SK-N-SH treated with all-trans-retinoic acid at 6 μM for 48 hours (cell line): ENCODE measurements at places on chromosomes 1 and 21.

GRCh38 chr1:202235003-202235660 is 41.5 kb downstream of the LGR6 start:
- ATAC-seq, result no peak

GRCh38 chr1:220207411-220207810 is 64.8 kb downstream of the RAB3GAP2 start:
- ATAC-seq, result no peak

GRCh38 chr1:1291548-1292441 is 11.6 kb downstream of the SCNN1D start:
- peak; percentile 87 for ATAC-seq

- no peak for ATAC-seq
These were observed 334.9 kb upstream of the AJAP1 start for GRCh38 chr1:4319496-4319895.

DNA sequence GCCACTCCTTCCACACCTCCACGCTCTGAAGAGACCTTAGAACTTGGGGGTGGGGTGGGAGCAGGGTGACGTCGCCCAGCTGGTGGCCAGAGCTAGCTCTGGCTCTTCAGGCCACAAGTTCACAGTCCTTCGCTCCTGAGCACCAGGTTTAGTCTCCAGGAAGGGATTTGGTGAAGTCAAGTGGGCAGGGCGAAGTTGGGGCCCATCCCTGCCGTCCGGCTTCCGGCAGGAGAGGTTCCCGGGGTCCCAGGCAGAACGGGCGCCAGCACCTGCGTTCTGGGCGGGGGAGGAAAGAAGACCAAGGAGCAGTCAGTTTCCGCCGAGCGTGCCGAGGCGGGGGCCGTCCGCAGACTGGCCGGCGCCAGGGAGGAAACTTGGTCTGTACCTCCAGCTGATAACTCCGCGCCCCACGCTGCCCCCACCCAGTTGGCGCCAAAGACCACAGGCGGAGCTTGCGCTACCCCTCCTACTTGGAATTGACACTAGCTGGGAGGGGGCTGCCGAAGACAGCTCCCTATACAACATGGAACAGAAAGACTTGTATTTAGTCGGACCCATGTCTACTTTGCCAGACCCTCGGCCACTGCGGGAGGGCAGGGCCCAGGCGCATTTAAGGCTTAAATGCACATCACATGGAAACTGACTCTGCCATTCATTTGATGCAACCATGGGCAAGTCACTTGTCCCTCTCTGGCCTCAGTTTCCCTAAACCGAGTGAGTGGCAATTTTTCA is 995 bp downstream of the ID3 start:
- no peak for ATAC-seq
